ENCODE measurements at places on chromosomes 16 and 17.

DNA sequence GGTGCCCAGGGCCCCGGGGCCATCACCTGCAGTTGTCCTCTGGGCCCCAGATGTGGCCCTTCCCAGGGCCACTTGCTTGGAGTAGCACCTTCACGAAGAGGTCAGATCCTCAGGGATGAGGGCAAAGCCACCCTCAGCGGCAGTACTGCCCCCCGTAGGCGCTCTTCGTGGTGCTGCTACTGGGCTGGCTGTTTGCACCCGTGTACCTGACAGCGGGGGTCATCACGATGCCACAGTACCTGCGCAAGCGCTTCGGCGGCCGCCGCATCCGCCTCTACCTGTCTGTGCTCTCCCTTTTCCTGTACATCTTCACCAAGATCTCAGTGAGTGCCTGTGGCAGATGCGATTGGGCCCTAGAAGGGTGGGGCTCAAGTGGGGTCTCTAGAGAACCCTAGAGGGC lies 2.6 kb downstream of the SLC5A2 start:
- no peak for DNase-seq

DNA sequence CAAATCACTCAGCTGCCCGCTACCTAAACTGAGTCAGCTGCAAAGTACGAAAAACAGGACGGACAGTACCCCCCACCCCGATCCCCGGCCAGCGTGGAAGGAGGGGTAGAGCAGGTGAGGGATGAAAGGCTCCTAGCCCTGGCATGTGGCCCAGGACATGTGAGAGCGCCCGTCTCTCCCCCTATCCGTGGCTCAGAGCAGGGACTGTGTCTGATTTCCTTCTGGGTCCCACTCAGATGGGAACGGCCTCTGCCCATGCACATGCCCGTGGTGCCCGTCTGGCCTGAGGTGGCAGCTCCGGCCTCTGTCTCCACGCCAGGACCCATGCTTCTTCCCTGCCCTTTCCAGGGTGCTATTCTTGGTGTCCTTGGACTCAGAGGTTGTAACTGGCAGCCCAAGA lies 30.2 kb upstream of the RASD1 start:
- DNase-seq: no peak

GRCh38 chr16:27379919-27380318 lies 22.1 kb upstream of the IL21R start:
- DNase-seq: no peak

GRCh38 chr16:70478912-70479341 lies 24.5 kb downstream of the FCSK start:
- no peak for DNase-seq

- no peak for DNase-seq
Measured at GRCh38 chr17:9432134-9432885, 143.3 kb downstream of the STX8 start.

DNA sequence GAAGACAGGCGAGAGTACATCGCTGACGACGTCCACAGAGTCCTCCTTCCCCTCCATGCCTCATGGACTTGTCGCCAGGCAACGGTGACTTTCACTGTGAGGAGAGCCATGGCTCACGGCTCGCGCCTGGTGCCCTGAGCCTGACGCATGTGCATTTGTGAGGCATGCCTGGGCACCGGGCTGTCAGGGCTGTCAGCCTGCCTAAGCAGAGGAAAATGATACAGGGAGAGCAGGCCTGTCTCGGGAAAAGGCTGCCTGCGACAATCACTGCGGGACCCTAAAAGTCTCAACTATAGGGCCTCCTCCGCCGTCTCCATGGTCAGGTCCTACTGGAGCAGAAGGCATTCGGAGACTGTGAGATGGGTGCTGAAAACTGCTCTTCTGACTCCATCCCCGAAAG lies 135.5 kb upstream of the WSB1 start:
- no peak for DNase-seq
